ENCODE measurements at places on chromosomes 16 and 17.
A peak's percentile ranks its signal among the peaks of the same experiment; 100 is the strongest.

DNA sequence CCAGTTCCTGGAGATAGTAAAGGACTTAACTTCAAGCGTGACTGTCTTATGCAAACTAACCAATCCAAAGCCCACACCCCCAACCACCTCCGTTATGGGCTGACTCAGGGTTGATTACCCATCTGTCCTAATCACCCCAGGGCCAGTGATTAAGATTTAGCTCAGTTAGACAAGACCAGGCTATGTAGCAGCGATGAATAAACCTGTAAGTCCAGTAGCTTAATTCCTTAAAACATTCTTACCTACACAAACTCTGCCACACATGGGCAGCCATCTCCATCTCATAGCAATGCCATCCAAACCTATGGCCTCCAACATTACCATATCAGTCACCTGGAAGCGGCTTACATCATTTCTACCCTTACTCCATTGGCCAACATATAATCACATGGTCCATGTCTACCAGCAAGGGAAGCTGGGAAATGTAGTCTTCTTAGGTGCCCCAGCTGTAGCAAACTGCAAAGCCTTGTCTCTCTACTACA is 266.7 kb downstream of the SHISA9 start:
- DNase-seq, result no peak

DNA sequence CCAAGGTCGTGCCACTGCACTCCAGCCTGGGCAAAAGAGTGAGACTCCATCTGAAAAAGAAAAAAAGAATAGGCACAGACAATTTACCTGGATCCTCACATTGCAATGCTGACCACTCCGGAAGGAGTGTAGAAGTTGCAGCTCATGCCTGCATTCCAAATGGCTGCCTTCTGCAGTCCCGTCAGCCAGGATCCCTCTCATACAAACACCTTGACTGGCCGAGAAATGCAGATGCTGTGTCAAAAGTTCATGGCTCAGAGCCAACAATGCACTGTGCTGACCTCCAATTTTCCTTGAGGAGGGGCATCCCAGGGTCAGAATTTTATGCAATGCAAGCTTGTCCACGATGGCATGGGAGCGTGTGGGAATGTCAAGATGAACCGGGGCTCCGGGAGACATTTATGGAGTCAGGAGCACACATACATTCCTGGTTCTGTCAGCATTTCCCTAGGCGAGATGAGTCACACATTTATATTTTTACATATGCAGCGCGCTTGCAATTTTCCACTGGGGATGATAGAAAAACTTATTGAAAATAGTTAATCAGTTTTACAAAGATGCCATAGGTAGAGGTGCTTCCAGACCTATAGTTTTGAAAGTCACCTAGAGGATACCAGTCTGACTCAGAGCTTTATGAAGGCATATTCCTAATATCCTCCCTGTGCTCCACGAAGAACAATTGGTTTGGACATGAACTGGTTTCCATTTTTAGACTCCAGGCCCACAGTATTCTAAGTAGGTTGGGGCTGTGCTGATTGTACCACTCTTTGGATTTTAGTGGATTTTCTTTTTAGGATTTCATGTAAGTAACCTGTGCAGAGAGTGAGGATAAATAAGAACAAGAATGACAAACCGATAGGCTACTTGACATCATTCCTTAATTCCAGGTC is 614.6 kb downstream of the MAF start:
- DNase-seq, result no peak

DNA sequence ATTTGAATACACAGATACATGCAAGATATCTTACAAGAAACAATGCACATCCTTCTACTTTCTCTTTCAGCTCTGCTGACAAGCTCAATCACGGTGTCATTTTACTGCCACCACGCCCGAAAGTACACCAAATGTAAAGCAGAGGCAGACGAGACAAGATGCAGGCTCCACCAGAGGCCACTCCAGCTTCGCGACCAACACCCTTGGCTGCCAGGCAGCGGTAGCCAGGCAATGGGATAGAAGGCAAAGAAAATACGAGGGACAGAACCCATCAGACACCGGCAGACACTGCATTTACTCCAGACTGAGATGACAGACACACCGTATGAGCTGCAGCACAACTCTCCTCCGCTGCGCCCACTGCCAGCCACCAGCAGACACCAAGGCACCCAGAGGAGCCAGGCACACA is 41.0 kb downstream of the USP22 start:
- no peak for DNase-seq

GRCh38 chr17:60139438-60140285 is 10.1 kb upstream of the CA4 start:
- peak; percentile 27 for DNase-seq

GRCh38 chr16:78142788-78143187 is 43.3 kb downstream of the WWOX start:
- no peak for DNase-seq

DNA sequence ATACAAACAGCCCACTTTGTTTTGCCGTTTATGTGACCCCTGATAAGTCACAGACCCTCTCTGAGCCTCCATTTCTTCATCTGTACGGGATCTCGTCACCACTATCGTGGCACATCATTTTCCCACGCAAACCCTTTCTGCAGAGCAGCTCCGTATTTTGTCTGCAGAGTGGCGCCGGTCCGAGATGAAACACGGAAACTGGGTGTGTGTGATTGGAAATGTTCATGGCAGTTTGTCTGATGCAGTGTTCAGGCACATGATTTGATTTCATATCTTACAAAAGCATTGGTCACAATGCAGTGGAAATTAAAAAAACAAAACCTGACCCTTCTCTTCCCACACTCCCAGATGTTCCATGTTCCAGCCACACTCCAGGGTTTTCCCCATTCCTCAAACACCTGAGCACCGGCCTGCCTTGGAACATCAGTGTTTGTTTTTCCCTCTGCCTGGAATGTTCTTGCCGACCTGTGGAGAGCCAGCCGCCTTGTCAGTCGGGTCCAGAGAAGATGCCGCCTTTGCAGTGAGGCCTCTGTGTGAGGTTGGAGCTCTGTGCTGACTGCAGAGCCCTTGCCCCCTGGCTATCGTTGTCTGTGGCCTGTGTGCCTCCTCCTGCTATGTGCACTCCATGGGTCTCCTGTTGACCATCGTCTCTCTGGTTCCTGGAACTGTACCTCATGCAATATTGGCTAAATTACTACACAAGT is 39.2 kb downstream of the NT5M start:
- DNase-seq, result no peak

DNA sequence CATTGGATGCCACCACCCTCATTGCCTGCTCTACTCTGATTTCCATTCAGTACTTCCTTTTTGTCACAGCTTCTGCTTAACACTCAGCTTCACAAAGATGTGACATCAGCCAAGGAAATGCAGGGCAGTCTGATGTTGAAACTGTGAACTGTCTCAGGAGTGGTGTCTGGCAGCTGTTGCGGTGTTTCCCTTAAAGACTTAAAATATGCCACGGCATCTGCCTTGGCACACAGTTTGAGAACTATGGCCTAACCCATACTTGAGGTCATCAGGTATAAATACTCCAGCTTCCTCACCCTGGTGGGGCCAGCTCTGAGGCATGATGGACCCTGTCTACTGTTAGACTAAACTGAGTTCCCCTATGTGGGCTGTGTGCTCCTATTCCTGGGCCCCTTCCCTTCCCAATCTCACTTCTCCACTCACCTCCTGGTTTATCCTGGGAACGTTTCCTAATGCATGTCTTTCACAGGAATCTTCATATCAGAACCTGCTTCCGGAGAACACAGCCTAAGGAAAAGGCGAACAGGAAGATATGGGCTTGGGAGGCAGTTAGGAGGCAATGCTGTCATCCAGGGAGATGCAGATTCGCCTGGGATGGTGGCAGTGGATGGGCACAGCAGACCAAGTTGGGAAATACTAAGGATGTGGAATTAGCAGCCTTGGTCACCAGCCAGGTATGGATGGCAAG is 96.5 kb downstream of the WSCD1 start:
- DNase-seq, result no peak

- DNase-seq, result no peak
Observed at GRCh38 chr16:3915426-3916260, 35.1 kb upstream of the CREBBP start.

GRCh38 chr16:86827521-86827920 is 249.2 kb downstream of the FOXL1 start:
- DNase-seq, result no peak

DNA sequence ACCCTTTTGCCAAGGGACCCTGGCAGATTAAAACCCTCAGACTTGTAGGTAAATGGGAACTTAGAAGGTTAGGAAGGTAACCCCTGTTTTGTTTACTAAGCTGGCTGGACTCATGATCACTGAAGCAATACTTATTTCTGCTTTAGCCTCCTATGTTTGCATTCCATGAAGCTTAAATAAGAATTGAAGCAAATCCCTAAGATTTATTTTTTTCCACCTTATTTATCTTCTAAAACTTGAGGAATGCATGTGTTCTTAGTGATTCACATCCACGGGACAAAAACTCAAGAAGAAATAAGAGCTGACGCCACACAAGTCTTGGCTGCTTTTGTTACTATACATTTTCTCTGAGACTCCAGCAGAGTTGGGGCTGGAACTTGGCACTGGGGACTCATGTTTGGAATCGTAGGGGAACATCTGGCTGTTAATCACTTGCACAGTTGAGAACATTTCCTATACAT is 35.5 kb downstream of the CLUAP1 start:
- DNase-seq, result no peak

- no peak for DNase-seq
Observed at GRCh38 chr17:45775576-45776011, 8.5 kb upstream of the CRHR1 start.

GRCh38 chr16:12796498-12796897 is 7.2 kb downstream of the CPPED1 start:
- no peak for DNase-seq

- no peak for DNase-seq
Observed at GRCh38 chr17:52885882-52886281, 727.4 kb upstream of the CA10 start.

- DNase-seq, result no peak
Observed at GRCh38 chr17:64009571-64010402, 10.6 kb downstream of the ICAM2 start.

DNA sequence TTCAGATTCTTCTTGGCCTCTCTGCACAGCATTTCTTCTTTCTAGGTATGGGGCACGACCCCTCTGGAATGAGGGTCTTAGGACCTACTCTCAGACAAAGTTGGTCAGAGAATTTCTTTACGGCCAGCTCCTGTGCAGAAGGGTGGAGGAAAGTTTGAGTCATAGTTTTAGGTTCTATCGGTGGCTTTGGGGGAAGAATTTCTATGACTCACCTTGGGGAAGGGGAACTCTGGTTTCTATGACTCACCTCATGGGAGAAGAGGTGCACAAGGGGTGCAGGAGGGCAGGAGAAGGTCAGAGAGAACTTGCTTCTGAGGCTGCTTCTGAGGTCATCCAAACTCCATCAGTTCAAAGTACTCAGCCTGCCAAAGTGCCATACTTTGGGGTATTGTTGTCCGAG is 2.5 kb upstream of the ABCC12 start:
- no peak for DNase-seq

DNA sequence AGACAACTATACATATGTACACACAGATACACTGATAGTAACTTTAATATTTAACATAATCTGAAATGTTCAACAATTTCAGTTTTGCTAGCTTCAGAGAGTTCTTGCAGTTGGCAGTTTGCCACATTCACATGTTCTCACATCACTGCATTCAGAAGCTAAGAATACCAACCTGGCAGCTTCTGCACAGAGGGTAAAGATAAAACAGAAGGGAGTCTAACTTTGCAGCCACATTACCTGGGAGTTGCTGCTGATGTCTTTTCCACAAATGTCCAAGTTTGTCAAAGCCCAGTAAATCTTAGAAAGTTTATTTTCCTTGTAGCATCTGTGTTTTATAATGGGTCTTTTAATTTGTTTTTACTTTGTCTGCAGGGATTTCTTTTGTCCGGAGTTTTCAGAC is 332.0 kb downstream of the BCAS3 start:
- DNase-seq, result no peak

DNA sequence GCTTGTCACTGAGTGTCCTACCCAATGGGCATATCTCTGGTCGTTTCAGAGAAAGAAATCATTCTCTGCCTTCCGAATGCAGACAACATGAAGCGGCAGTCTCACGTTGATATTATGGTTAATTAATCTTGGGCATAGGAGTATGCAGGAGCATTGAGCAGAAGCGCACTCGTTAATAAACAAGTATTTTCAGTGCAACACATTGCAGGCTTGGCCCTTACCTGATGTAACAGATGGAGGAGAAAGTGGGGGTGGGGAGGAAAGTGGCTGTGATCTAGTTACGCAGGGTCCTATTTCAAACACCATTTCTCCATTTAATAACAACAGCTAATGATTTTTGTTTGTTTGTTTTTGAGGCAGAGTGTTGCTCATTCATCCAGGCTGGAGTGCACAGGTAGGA is 414.0 kb upstream of the RBFOX1 start:
- DNase-seq, result no peak

DNA sequence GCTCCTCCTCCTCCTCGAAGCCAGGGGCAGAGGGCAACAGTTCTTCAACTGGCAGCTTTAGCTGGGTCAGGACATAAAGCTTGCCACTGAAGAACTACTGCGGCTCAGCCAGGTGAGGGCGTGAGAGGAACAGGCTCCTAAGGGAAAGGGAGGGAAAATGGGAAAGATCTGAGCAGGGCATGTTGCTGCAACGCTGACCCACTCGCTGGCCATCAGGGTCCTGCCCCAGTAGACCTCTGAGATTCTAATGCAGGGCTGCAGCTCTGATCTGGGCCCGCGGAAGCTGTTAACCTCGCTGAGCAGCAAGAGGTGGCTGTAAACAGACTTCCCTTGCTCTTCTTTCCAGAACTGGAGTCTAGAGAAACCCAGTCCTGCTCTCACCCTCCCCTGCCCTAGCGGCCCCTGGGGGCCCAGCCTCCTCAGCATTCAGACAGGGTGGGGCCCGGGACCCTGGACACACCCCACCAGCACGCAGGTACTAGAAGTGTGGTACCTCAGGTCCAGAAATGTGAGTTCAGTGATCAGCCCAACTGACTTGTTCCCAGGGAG is 3.8 kb upstream of the TLCD2 start:
- DNase-seq, result no peak

DNA sequence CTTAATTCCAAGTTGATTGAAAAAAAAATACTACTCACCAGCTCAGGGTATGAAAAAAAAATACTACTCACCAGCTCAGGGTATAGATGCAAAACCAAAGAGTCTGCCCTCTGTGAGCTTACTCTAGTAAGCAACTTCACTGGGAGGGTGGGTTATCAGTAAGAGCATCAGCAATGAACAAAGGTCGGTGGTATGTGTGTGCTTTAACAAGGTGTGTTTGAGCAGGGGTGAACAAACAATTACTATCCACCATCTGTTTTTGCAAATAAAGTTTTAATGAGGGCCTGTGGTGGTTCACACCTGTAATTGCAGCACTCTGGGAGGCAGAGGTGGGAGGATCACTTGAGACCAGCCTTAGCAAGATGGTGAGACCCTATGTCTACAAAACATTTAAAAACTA is 20.0 kb downstream of the NUFIP2 start:
- DNase-seq, result no peak

GRCh38 chr16:10625595-10626357 is 45.4 kb upstream of the EMP2 start:
- no peak for DNase-seq

DNA sequence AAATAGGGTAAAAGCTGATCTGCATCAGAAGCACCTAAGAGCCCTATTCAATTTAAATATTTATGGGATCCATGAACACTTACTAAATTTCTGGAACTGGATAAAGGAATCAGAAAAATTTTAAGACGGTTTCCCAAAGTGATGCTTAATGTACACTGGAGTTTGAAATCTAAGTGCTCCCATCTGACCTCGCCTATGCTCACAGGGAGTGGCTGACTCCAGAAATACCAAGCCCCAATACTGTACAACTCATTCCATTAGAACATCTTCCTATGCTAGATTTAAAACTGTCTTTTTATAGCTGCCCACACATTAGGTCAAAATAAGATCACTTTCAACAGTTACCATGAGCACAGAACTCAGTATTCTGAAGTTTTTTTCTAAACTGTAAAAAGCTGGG is 1214.6 kb downstream of the CDH11 start:
- no peak for DNase-seq

- DNase-seq, result no peak
Observed at GRCh38 chr16:26464576-26465266, 602.0 kb upstream of the C16orf82 start.

Measured in stimulated activated CD8-positive, alpha-beta memory T cell treated with anti-CD3 and anti-CD28 coated beads, Interleukin-7, amount 100 ng/mL, for 1 hour (primary cell).